ENCODE measurements at places on chromosomes 3 and 15.

- DNase-seq: no peak
These were observed 11.6 kb downstream of the NEK11 start for GRCh38 chr3:131038326-131038725.

- no peak for DNase-seq
These were observed 353.9 kb upstream of the KCNMB2 start for GRCh38 chr3:178182337-178182779.

DNA sequence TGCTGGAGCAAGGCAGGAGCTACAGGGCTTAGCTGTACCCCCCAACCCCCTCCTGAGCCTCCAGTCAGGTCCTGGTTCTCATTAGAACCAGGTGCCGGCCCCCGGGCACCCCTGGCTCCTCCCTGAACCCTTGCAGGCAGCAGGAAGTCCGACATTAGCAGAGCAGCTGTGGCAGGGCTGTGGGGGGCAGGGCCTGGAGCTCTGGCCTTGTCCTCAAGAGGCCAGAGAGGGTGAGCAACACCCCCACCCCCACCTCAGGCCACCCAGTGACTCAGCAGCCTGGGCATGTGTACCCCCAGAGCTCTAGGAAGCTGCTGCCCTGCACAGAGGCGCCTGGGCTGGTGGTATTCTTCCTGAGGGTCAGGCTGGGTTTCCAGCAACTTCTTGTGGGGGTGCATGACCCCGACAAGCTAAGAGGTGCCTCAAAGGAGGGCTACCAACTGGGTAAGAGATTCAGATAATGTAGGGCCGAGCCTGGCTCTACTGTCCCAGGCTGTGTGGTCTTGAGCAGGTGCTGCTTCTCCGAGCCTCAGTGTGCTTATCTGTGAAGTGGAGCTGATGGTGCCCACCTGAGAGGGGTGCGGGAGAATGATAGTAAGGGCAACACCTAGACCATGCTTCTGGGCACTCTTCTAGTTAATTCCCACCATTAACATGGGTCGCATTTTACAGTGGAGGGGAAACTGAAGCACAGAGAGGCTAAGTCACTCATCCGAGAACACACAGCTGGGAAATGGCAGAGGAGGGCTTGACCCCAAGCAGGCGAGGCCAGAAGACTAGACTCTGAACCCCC, 16.0 kb downstream of the H1-8 start:
- no peak for DNase-seq

DNA sequence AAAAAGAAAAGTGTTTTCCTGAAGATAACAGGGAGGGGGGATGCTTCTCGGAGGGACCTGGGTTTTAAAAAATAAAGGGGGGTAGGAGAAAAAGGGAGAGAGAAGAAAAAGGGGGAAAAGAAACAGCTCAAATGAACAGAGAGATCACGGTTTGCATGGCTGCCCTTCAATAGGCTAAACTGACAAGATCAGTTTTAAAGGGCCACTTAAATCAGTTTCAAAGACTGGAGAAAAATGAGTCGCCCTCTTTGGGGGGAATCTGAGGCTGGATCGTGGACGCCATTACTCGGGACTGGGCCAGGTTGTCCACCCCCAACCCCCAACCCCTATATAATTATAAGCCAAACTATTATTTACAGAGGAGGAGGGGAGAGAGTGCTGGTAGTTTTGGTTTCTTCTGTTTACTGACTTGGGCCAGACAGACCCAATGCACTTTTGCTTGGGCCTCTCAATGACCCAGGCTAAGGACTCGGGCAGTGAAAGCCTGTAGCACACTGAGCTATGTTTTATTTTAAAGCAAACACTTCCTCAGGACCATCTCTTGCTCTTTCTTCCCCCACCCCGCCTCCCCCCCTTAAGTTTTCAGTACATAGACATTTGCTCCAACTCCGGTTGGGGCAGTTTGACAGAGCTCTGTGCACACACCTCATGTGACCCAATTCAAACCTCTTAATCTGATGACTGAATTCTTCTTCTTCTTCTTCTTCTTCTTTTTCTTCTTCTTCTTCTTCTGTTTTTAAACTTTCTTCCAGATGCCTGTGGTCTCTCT, 6.3 kb downstream of the NR2F2 start:
- no peak for DNase-seq

- no peak for DNase-seq
These were observed 3.3 kb downstream of the CHRD start for GRCh38 chr3:184383033-184383740.
